Activated CD4-positive, alpha-beta T cell treated with anti-CD3 and anti-CD28 coated beads, Interleukin-2, amount 10 ng/mL, durations not matched to agents 24 days and 14 days (primary cell): ENCODE measurements at places on chromosomes 5 and 9. TPM values are rescaled to one million over a fixed set of nuclear protein-coding genes. Genes with fewer than 3 reads are reported as not detected.

DNA sequence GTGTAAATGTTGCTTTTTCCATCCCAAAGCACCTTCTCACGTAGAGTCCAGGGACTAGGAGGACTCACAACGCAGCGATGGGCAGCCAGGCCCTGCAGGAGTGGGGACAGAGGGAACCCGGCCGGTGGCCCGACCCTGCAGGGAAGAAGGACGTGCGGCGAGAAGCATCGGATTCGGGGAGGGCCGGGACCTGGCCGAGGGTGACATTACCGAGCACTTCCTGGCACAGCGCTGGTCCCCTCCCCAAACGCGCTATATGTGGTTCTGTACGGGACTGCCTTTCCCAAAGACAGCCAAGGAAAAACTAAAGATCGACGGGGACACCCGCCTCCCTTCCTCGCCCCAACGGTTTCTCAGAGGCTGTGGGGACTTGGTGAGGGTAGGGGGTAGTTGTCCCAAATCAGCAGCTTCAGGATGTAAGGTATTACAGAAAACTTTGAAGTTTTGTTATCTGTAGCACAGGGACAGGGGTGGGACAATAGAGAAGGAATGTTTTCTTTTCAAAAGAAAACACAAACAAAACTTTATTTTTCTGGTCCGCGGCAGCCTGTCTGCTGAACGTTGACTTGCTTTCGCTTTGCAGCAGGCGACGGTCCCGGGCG lies 887 bp upstream of the MAP3K1 start:
- H3K27me3 ChIP-seq: peaks cover 3% of the 10 kb centered on the region
- peak overlapping the region; percentile 91 for H3K4me3 ChIP-seq
- DNase-seq: peak; percentile 76
- peaks cover 2% of the 10 kb centered on the region for H3K36me3 ChIP-seq
- H3K27ac ChIP-seq: peak overlapping the region; percentile 92
- peaks cover 39% of the 10 kb centered on the region for H3K4me1 ChIP-seq

- DNase-seq: no peak
- no peaks in the 10 kb centered on the region for H3K27me3 ChIP-seq
- H3K4me1 ChIP-seq: no peaks in the 10 kb centered on the region
- no peak overlapping the region for H3K27ac ChIP-seq
- no peak overlapping the region for H3K4me3 ChIP-seq
Measured at GRCh38 chr9:16418721-16419120, 451.7 kb downstream of the BNC2 start.

DNA sequence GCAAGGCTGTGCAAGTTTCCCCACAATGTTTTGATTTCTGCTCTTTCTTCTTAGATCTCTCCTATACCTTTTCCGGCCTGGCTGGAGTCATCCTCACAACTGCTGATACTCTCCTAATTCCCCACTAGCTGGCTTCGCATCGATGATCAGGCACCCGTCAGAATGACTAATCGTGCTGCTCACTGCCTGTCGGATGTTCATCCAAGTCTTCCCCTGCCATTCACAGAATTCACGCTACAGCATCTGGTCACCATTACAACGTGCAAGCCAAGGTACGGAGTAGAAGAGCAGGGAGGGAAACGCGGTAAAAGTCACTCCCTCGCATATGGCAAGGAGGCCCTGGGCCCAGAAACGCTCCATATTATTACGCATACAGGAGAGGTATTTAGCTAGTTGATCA lies 35.1 kb downstream of the CDH10 start:
- no peak for DNase-seq
- H3K4me3 ChIP-seq: no peak overlapping the region
- H3K27me3 ChIP-seq: no peaks in the 10 kb centered on the region
- H3K36me3 ChIP-seq: no peaks in the 10 kb centered on the region
- no peaks in the 10 kb centered on the region for H3K4me1 ChIP-seq

DNA sequence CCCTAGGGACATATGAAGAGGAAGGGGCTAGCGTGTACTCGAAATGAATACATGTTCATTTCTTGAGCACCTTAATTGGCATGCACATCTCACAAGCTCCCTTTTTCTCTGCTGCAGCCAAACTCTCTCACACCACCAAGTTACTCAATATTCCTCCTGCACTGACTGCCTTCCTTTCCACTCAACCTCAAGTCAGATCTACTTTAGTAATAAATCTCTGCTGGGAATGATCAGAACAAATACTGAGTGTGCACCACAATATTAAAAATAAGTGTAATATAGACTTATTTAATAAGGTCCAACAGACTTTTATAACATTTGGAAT lies 995.8 kb upstream of the WWC1 start:
- H3K4me3 ChIP-seq: no peak overlapping the region
- no peaks in the 10 kb centered on the region for H3K36me3 ChIP-seq
- no peak for DNase-seq
- no peak overlapping the region for H3K27ac ChIP-seq

Gene SPOUT1
- total RNA-seq: 149 and 154 TPM in 2 replicates

Gene ZNF608
- not detected in 2 replicates for total RNA-seq

DNA sequence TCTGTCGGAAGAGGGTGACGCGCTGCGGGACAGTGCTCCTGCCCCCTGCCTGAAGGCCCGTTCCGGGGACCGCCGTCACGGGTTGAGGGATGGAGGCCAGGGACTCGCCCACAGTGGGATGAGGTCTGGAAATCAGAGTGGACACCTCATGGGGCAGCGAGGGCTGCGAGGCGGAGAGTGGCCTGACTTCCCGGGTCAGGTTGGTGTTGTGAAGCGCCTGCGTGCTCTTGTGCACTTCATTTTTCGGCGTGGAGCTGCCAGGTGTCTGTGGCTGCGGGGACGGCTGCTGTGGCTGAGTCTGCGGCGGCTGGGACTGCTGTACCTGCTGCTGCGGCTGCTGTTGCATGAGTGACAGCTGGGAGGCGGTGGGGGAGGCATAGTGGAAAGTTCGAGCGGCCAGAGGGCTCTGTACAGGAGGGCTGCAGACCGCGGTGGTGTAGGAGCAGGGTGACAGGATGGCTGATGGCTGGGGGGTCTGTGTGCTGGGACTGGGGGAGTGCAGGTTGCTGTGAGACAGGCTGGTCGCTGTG lies 434.1 kb downstream of the HCN1 start:
- H3K36me3 ChIP-seq: no peaks in the 10 kb centered on the region
- H3K4me1 ChIP-seq: no peaks in the 10 kb centered on the region
- no peak overlapping the region for H3K27ac ChIP-seq
- no peaks in the 10 kb centered on the region for H3K27me3 ChIP-seq
- DNase-seq: no peak

Gene CARD9
- 7.8 and 9.2 TPM in 2 replicates for total RNA-seq

- peak; percentile 8 for DNase-seq
- H3K27me3 ChIP-seq: no peaks in the 10 kb centered on the region
- no peaks in the 10 kb centered on the region for H3K36me3 ChIP-seq
- H3K27ac ChIP-seq: no peak overlapping the region
- H3K4me1 ChIP-seq: no peaks in the 10 kb centered on the region
- H3K4me3 ChIP-seq: no peak overlapping the region
Measured at GRCh38 chr5:2917093-2917492, 165.6 kb upstream of the IRX2 start.

DNA sequence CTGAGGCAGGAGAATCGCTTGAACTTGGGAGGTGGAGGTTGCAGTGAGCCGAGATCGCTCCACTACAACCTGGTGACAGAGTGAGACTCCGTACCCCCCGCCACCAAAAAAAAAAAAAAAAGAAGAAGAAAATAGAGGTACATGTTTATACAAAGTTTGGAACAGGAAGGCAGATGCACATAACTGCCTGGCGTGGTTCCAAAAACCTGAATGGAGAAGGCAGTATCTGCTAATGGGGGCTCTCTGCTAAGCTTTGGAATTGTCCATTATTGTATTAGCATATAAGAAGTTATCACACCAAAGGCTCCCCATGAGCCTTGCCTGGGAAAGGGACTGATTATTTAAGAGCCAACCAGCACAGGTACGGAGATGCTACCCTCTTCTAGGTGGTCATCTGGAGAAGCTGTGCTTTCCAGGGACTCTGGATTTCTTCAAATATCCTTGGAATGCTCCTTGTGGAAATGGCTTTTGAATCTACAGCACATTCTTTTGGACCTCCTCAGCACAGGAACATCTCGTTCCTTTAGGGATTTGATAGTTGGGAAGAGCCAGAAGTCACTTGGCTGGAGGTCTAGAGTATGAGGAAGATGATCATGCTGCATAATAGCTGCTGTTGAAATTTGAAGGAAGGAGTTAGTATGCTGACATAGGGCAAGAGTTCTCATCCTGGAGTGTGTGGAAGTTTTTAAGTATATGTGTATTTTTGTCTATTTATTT lies 42.5 kb upstream of the ABCA1 start:
- H3K4me3 ChIP-seq: no peak overlapping the region
- DNase-seq: no peak
- H3K27ac ChIP-seq: no peak overlapping the region
- H3K36me3 ChIP-seq: no peaks in the 10 kb centered on the region
- H3K27me3 ChIP-seq: peaks cover 27% of the 10 kb centered on the region

- no peaks in the 10 kb centered on the region for H3K27me3 ChIP-seq
- no peaks in the 10 kb centered on the region for H3K36me3 ChIP-seq
- no peak for DNase-seq
- no peaks in the 10 kb centered on the region for H3K4me1 ChIP-seq
Measured at GRCh38 chr5:152689250-152689711, 284.2 kb upstream of the NMUR2 start.

DNA sequence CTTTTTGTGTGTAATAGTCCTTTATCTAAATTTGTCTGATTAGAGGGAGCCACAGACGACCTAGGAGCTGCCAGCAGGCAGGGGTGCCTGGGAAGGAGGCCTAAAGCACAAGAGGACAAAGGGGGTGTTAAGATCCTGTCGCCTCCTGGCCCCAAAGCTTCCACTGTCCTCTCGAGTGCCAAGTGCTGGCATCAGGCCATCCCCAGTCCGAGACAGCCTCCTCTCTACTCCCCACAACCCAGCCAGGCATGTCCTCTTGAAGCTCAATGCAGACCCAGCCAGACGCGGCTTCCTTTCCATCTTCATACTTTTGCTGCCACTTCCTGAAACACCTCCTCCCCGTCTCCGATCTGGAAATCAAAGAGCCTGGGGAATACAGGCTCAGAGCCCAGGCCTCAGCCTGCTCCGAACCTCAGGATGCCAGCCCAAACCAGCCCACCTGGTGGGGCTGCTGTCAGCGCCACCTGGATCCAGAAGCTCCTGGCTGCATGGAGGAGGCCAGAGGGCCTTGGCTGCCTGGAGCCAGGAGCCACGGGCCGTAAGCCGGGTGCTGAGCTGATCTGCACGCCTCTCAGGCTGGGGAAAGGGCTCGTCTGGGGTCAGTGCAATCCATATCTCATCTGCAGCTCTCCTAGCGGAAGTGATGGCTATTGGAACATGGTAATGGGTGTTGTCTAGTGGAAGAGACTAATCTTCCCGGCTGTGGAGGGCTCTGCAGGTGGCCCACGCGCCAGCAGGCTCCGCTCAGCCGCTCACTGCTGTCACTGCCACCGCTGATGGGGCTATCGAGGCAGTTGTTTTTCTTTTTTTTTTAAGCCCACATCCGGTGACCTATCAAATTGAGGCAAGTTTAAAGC lies 60.2 kb upstream of the FUBP3 start:
- H3K4me3 ChIP-seq: no peak overlapping the region
- no peak for DNase-seq
- H3K4me1 ChIP-seq: no peaks in the 10 kb centered on the region
- no peaks in the 10 kb centered on the region for H3K27me3 ChIP-seq
- no peaks in the 10 kb centered on the region for H3K36me3 ChIP-seq

GRCh38 chr9:131839281-131840084 lies 99.6 kb upstream of the RAPGEF1 start:
- peaks cover 20% of the 10 kb centered on the region for H3K4me1 ChIP-seq
- peak; percentile 92 for DNase-seq
- H3K4me3 ChIP-seq: peak overlapping the region; percentile 72
- H3K36me3 ChIP-seq: peaks cover 2% of the 10 kb centered on the region

- no peak for DNase-seq
- no peak overlapping the region for H3K4me3 ChIP-seq
- no peaks in the 10 kb centered on the region for H3K27me3 ChIP-seq
- no peak overlapping the region for H3K27ac ChIP-seq
Measured at GRCh38 chr5:2695200-2695891, 56.1 kb downstream of the IRX2 start.

- peaks cover 2% of the 10 kb centered on the region for H3K36me3 ChIP-seq
- DNase-seq: peak; percentile 76
- H3K4me1 ChIP-seq: peaks cover 3% of the 10 kb centered on the region
Measured at GRCh38 chr9:133199648-133200321, 9.3 kb downstream of the OBP2B start.

DNA sequence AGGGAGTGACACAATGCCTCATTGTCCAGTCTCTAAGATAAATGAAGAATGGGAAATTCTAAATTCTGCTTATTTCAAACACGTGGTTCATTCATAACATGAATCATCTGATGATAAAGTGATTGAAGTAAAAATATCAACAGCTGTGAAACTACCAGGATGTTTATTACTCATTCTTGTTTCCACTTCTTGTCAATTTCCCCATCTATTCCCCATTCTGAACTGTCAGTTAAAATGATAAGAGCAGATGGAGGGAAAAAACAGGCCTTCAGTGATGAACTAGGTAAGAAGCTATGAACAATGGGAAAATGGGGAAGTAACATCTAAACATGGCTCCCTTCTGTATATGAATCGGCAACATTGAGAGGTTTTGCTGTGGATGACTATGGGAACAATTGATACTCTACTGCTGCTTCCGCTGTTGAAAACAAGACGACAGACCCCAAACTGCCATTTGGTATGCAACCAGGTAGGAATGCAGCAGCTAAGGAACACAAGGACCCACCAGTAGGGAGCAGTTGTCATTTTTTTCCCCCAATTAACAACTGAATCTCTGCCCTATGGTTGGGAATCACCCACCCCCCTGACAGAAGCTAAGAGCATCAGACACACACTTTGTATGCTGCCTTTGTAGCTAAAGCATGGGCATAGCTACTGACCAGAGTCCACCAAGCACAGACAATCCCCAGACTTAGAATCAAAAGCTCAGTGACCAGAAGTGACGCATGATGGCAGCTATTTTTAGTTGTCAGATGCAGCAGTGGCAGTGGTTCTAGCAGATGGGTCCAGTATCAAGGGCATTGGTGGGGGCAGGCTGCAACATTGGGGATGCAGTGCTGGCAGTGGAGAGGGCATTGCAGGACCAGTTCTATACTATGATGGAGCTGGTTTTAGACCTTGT lies 52.9 kb upstream of the ZNF366 start:
- DNase-seq: no peak
- H3K27ac ChIP-seq: no peak overlapping the region
- H3K4me1 ChIP-seq: peaks cover 8% of the 10 kb centered on the region
- peaks cover 23% of the 10 kb centered on the region for H3K27me3 ChIP-seq
- no peak overlapping the region for H3K4me3 ChIP-seq

GRCh38 chr9:31005086-31005665 lies 1379.3 kb upstream of the ACO1 start:
- H3K27ac ChIP-seq: no peak overlapping the region
- no peak for DNase-seq
- H3K4me3 ChIP-seq: no peak overlapping the region

Gene TTC23L
- total RNA-seq: not detected in 2 replicates

DNA sequence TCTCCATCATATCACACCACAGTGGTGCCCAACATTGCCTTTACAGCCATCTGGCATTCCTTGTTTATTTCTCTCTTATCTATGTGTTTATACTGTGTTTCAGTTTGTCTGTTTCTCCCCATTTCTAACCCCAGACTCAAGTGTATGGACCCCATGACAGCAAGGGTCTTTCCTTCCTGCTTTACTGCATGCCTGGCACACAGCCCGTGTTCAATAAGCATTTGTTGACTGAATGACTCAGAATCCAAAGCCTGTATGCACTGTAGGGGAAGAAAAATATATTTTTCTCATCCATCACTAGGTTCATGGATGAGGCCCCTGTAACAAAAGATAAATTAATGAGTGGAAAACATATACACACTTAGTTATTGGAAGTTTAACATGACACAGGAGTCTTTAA lies 190.8 kb upstream of the SEMA6A start:
- no peak for DNase-seq
- H3K27ac ChIP-seq: no peak overlapping the region
- no peaks in the 10 kb centered on the region for H3K27me3 ChIP-seq
- H3K4me3 ChIP-seq: no peak overlapping the region
- H3K4me1 ChIP-seq: no peaks in the 10 kb centered on the region

Gene RBM18
- 24.9 and 25.7 TPM in 2 replicates for total RNA-seq
